ENCODE measurements at places on chromosomes 1 and 21.

DNA sequence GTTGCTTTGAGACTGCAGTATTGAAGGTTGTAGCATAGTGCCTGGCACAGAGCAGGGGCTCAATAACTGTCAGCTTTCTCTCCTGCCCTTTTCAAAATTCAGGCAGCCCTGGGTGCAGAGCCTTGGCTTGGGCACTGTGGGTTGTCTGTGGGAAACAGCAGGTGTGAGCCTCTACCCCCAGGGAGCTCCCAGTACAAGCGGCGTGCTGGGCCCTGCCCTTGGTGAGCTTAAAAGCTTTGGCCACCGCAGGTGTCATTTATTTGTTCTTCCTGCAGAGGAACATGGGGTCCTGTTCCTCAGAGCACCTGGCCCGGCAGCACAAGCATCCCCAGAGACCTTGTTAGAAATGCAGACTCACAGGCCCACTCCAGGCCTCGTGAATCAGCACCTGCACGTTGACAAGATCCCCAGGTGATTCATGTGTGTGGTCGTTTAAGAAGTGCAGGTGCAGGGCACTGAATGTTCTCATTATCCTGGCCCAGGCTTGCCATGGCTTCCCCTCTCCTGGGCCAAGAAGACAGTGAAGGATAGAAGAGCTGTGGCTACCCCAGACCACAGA, 29.9 kb upstream of the IGSF21 start:
- no peak for DNase-seq

DNA sequence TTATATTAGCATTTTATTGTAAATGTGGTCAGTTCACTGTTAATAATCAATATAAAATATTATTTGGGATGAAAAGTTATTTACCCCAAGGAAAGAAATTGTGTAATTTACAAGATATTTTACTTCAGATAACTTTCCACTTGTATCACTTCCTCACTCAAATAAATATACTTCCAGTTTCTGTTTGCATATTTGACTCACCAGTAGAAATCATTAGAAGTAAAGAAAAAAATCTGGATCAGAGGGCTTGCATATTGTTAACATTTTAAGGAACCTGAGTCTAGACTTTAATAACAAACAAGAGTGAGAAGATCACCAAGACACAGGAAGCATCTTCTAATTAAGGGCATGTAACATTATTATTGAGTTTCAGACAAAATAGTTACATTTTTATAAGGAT, 347 bp upstream of the KRTAP20-4 start:
- DNase-seq, result no peak

DNA sequence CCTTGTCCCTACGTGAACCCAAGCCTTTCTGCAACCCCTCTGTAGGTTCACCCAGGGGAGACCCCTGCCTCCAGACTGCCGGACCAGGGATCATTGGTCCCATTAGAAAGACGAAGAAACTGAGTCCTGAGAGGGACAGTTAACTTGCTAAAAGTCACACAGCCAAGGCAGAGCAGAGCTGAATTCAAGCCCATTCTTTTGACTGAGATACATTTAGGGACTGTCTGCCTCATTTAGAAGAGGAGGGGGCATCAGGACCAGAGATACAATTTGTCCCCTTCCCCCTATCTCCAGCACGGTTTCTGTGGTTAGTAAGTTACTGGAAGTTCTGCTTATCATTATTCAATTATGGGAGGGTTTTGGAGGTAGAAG, 19.1 kb downstream of the KCNQ4 start:
- DNase-seq, result no peak

GRCh38 chr1:214458541-214458940, 92.9 kb downstream of the PTPN14 start:
- no peak for DNase-seq
